BJ (cell line): ENCODE measurements at places on chromosomes 1 and 21. TPM values are rescaled to one million over a fixed set of nuclear protein-coding genes. Genes with fewer than 3 reads are reported as not detected.

GRCh38 chr1:82486468-82486867 is 685.7 kb downstream of the ADGRL2 start:
- no peak for DNase-seq

GRCh38 chr1:90809996-90810395 is 92.9 kb upstream of the BARHL2 start:
- DNase-seq: no peak

- no peak for DNase-seq
Measured at GRCh38 chr1:37650721-37651120, 16.0 kb upstream of the RSPO1 start.

DNA sequence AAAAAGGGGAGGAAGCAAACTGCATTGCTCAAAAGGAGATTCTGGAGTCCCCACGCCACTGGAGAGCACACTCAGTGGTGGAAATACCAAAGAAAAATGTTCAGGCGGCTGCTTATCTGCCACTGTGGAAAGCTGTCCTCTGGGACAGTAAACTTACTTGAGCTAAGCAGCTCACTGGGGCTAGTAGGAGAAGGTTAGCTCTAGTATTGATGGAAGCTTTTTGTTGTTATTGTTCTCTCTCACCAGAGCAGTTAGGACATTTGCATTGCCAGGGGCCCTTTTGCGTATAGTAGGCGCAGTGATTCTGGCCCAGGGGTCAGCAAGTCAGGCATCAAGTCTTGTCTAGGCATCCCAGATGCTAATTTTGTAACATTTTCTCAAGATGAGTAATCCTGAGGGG is 15.6 kb downstream of the BACE2 start:
- DNase-seq: no peak

The ATP1A2 gene
- polyA plus RNA-seq: 0.49 and 1.1 TPM in 2 replicates

DNA sequence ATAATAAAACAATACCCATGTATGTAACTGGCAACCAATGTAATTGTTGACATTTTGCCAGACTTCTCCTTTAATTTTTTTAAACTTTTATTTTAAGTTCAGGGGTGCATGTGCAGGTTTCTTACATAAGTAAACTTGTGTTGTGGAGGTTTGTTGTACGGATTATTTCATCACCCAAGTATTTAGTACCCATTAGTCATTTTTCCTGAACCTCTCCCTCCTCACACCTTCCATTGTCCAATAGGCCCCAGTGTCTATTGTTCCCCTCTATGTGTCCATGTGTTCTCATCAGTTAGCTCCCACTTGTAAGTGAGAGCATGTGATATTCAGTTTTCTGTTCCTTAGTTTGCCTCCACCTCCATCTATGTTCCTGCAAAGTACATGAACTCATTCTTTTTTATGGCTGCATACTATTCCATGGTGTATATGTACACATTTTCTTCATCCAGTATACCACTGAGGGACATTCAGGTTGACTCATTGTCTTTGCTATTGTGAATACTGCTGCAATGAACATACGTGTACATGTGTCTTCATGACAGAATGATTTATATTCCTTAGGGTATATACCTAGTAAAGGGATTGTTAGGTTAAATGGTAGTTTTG is 6.7 kb downstream of the DEPDC1 start:
- no peak for DNase-seq

DNA sequence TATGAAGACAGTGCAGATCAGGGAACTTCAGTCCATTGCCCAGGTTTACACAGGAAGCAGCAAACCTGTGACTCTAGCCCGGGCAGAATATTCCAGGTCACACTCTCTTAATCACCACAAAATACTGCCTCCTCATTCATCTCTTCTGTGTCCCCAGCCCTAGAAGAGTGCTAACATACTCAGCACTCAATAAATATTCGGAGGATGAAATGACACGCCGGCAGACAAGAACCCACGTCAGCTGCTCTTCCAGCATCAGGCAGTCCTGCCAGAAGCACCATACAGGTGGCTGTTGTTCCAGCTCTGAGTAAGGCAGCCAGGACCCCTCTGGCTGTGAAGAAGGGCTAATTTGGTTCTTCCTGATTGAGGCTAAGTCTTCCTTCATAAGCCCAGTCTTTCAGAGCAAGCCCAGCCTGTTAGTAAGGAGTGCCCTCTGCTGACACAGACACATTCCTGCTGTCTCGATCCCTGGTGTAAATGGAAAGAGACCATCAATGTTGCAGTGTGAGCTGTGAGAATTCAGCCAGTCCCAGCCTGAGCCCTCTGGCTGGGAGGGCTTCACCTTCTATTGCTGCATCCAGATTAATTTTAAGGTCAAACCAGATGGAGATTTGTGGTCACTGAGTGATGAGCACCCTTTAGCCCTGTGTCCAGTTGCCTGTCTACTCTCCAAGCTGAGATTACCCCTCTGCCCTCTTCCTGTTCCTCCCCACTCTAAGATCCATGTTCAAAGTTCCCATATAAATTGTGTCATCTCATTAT is 45.0 kb upstream of the KIRREL1 start:
- DNase-seq: no peak

The TNFRSF25 gene
- 2.3 and 3.3 TPM in 2 replicates for polyA plus RNA-seq

GRCh38 chr1:115283249-115283648 is 54.8 kb downstream of the NGF start:
- no peak for DNase-seq

DNA sequence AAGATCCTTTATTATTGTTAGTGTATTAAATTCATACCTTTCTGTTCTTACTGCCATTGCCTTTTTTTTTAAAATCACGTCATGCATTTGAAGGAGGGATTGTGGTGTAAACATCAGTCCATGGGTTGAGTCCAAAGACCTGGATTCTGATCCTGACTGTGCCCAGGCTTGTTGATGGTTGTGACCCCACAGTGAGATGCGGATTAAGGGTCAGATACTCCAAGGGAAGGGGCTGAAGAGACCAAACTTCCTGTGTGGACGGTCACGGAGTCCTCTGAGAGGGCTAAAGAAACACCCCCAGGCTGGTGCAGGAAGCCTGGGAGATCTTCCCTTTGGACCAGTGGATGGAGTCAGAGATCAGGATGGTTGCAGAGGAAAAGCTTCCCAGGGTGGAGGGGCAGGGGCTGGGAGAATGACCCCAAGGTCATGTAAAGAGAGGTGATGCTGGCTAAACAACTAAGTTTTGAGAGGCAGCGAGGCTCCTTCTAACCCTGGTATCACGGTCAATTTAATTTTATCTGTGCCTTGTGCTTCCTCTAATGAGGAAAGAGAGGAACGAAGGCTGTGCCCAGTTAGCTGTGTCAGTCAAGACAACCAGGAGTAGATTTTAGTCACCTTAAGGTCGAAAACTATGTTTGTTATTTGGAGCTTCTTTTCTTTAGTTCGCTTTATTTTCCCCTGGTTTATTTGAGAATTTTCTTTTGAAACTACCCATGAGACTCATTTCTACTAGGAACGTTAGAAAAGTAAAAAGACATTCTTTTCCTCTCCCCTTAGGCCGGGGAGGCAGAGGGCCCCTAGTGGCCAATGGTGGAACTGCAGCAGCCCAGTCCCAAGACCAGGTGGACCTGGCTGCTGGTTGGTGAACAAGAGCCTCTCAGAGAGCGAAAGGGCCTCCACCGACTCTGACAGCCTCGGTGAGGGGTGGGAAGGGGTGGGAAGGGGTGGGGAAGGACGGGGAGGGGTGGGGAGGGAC is 8.7 kb upstream of the GPR161 start:
- DNase-seq: peak; percentile 17

The NMNAT2 gene
- 1.4 and 2.1 TPM in 2 replicates for polyA plus RNA-seq
